Smooth muscle cell of the brain vasculature (primary cell): ENCODE measurements at places on chromosomes 1 and 21.

DNA sequence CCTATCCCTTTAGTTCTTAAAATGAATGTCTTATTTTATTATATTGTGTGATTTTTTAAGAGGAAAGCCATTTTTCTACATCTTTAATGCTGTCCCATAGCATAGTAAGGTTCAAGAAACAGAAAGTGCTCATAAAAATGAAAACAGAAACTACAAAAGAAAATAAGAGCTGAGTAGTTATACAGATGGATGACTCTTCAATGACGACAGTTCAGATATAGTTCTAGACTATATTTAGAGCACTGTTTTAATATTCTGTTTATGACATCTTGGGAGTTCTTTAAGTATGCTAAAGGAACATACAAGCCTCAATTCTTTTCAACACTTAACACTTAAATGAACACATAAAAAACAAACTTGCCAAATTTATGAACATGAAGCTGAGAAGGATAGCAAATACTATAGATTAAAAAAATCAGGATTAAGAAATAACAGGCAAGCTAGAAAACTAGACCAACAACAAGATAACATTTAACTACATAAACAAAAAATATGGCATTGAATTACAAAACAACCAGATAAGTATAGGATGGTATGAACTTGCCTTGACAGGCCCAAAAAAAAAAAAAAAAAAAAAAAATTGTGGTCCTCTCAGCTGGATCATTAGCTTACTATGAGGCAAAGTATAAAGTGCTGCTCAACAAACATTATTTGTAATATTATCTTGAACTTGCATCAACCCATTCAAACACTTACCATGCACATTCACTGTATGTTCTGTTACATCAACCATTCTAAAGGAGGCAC lies 87.9 kb downstream of the ZZZ3 start:
- DNase-seq, result no peak

DNA sequence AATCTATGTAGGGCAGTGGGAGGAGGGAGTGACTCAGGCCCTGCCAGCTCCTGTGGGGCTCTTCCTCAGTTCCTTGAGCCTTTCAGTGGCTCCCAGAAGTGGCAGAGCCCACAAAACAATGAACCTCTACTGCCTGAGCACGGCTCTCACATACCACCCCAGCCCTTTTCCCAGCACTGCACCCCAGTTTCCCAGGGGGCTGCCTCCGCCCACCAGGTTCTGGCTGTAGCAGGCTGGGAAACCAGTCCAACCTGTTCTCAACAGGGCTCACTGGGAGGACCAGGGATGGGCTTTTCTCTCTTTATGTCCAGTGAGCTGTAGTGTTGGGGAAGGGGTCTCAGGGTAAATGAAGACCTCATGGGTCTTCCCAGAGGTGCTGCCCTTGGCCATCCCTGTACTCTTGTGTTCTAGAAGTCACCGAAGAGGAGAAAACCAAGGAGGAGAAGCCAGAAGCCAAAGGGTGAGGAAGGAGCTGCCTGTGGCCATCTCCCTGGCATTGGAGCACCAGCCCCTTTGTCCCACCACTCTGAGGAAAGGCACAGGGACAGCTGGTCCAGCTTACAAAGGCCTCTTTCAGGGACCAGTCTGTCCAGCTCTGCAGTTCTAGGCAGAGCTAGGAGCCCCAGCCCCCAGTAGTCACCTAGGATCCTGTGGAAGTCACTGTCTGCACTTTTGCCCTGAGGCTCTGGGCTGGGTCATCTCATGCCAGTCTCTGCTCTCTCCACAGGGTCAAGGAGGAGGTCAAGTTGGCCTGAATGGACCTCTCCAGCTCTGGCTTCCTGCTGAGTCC lies 3.5 kb downstream of the MARCKSL1 start:
- DNase-seq, result no peak

- DNase-seq, result peak; percentile 52
Observed at GRCh38 chr1:66446261-66447001, 87.5 kb upstream of the SGIP1 start.

GRCh38 chr1:26049531-26050247 lies 3.8 kb upstream of the SLC30A2 start:
- no peak for DNase-seq

GRCh38 chr1:78856096-78856495 lies 150.4 kb downstream of the ADGRL4 start:
- no peak for DNase-seq

- DNase-seq, result no peak
Observed at GRCh38 chr1:50975436-50975835, 5.4 kb downstream of the CDKN2C start.
